Stimulated activated naive CD4-positive, alpha-beta T cell treated with Interleukin-2 at 50 U/mL for 16 hours (primary cell): ENCODE measurements at places on chromosomes 7 and 10.

DNA sequence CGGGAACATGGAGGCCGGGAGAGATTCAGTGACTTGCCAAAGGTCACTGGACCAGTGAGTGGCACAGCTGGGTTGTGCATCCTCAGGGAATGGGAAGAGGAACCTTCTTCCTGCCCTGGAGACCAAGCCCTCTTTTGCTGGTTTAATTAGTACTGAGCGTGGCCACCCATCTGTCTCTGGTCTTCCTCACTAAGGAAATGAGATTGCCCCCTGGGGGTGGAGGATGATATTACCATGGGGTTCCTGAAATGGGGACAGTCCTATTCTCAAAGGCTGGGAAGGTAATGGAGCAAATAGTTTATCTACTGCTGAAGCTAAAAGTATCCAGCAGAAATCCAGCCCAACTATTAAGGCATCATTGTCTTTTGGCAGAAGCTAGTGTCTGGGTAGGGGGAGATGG lies 98.6 kb upstream of the FGFR2 start:
- no peak for DNase-seq

DNA sequence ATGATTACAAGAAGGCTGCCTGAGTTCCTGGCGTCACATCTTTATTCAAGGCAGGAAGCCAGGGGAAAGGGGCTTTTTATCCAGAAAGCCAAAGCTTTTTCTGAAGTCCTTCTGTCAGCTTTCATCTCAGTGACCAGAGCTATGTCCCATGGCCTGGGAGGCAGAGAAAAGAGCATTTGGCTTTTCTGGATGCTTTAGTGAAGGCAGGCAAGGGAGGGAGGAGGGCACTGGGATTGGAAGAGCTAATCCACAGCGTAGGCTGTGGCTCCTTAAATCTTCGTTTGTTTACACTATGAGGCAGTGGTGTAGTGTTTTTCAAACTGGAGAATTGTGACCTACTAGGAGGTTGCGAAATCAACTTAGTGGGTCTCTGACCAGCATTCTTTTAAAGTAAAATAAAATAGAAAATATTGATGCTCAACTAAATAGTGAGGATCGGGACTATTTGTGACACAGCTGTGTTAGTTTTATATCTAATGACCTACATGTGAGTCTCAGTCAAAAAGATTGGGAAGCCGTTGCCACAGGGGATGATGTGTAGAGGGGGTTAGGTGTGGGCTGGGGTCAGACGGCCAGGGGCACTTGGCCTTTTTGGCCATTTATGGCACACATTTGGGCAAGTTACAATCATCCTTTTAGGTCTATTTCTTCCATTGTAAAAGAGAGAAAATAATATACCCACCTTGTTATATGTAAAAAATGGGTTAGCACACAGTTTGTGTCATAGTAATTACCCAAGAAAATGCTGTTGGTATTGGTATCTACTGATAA lies 14.1 kb downstream of the CRYGN start:
- no peak for DNase-seq

DNA sequence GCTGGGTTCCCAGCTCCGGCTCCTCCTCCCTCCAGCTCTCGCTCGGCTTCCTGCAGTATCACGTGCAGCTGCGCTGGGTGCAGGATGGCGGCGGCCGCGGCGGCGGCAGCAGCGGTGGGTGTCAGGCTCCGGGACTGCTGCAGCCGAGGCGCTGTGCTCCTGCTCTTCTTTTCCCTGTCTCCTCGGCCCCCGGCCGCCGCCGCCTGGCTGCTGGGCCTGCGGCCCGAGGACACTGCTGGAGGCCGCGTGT lies at the start of gene CNNM1:
Gene CNNM1, plus strand, starts transcription at position 53 of the 250 bp plus-strand sequence. Its CDS starts 32 bp downstream, at position 85.
- no peak for DNase-seq

DNA sequence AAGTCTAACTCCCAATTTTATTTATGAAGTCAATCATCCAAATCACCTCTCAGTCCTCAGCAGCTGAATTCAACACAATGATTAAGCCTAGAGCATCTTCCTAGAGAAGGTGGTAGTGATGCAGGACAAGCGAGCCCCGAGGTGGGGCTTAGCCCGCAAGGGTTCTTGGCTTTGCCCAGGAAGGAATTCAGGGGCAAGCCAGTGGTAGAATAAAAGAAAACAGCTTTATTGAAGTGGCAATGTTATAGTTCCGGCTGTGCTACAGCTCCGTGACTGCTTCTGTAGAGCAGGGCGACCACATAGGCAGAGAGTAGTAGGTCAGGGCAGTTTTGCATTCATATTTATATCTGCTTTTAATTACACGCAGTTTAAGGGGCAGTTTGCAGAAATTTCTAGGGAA lies 18.1 kb downstream of the IL2RA start:
- DNase-seq, result no peak
